ENCODE measurements at places on chromosomes 7 and 10.

GRCh38 chr10:61262486-61263261, 190.5 kb downstream of the TMEM26 start:
- DNase-seq: no peak

DNA sequence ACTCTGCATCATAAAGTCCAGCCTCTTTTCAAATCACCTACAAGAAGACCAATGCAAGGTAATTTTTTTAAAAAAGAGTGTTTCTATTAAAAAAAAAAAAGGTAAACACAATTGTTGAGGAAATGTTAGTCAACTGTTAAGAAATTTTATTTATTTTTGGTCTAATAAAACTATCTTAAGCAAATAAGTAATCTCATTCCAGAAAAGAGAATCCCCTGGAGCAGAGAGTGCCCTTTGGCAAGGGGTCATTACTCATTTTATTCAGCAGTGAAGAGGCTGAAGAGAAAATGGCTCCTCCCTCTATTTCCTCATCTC, 63.4 kb upstream of the GSDME start:
- no peak for DNase-seq

- no peak for DNase-seq
Measured at GRCh38 chr7:81488210-81488609, 281.6 kb downstream of the HGF start.

- DNase-seq: no peak
Measured at GRCh38 chr7:22397981-22398380, 41.0 kb upstream of the RAPGEF5 start.

DNA sequence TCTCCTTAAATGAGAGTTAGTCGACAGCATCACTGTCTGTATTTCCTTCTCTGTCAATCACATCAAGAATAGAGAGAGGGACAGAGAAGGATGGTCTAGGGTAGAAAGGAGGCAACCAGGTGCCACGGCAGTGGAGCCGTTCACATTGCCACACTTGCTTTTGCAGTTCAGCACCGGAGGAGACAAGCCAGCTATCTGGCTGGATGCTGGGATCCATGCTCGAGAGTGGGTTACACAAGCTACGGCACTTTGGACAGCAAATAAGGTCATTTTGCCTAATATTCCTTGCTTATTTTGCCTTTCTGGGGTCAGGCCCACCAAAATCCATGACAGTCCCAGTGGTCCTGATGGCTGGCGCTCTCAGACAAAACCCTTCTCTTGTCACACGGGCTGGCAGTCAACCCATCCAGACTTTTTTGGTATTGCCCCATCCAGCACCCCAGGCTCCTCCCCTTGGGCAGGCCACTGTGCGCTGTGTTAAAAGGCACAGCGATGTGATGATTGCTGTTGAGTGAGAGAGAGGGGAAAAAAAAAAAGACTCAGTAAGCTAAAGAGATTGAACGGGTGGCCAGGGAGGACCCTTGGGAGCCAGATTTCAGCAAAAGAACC, 8.4 kb downstream of the CPA2 start:
- DNase-seq: no peak

GRCh38 chr7:132557489-132558044, 18.7 kb downstream of the PLXNA4 start:
- no peak for DNase-seq

DNA sequence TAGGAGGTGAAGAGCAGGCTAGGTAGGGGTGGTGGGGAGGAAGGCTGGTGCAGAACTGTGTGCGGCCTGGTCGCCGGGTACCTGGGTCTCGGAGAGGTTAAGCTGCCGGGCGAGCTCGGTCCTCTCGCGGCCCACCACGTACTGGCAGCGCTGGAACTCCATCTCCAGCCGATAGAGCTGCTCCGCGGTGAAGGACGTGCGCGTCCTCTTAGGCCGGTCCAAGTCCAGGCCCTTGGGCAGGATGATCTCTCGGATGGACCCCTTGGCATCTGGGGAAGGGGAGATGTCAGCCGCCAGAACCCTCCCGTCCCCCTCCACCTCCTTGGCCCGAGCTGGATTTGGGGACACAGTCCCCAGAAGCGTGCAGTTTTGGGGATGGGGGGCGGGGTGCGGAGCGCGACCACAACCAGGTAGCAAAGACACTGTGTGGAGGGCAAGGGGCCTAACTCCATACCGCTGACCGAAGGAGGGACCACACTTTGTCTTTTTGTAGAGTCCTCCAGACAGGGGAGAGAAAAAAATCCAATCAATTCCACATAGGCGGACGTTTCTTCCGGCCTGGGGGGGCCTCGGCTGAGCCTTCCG, 1.6 kb downstream of the VAX1 start:
- no peak for DNase-seq

- DNase-seq: no peak
Measured at GRCh38 chr7:155649588-155649987, 5.1 kb downstream of the RBM33 start.

DNA sequence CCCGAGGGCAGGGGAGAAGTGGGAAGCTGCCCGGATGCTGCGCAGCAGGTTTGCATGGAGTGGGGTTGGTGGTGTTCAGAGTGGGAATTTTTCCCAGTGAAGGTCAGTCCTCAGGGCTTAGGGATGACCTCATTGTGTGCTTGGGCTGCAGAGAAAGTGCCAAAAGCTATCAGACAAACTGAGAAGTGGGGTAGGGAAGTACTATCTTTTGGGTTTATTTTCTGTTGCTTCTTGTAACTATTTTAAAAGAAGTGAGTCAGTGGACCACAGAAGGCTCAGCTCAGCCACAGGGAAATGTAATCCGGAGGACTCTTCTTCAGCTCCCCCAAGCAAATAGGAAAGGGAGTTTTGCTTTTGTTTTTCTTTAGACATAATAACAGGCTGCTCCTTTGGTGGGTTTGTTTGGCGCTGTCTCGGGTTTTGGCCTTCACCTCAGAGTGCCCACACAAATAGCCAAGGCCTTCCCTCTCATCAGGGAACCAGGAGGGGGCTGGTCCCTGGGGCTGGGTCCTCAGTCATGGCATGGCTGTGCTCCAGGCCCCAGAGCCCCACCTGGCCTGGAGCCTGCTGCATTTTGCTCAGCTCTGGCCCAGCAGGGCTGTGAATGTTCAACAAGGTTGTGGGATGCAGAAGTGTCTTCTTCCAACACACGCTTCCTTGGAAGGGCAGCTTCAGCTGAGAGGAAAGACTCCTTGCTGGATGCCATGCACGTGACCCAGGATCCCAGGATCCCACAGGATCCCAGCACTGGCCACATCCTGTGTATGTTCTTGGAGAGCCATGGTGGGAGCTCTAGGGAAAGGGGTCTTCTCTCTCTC, 5.4 kb upstream of the FAM170B start:
- no peak for DNase-seq

DNA sequence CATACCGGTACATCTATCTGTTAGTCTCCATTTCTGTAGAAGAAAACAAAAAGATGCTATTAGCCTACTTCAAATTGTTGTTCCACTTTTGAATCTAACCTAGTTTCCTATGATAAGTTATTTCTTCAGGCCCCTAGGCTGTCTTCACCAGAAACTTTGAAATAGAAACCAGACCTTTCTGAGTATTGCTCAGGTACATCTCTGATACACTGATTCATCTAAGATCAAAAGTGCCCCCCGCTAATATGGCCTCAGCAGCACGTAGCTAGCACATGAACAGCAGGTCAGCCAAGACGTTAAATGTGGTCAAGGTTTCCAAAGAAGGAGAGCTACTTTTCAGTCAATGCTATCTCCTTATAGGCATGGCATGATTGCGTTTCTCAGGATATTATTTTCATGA, 23.6 kb downstream of the CTAGE6 start:
- no peak for DNase-seq

DNA sequence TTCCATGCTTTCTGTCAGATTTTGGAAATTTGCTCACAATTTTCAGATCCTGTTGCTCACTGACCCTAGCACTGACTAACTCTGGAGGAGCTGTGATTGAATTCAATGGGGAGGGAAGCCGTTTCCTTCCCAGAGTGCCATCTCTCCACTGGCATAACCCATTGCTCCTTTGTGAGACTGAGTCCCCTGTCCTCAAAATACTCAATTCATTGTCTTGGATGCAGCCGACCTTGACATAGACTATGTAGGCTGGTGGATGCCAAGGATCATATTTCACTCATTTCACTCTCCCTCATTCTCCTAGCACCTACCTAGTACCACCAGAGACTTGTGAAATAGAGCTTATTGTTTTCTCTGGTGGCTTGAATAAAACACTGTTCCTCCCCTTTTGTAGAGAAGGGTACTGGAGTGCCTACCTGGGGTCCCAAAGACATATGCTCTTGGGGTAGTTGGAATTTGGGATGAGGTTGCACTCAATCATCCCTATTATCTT, 511.3 kb upstream of the ZMIZ1 start:
- no peak for DNase-seq

DNA sequence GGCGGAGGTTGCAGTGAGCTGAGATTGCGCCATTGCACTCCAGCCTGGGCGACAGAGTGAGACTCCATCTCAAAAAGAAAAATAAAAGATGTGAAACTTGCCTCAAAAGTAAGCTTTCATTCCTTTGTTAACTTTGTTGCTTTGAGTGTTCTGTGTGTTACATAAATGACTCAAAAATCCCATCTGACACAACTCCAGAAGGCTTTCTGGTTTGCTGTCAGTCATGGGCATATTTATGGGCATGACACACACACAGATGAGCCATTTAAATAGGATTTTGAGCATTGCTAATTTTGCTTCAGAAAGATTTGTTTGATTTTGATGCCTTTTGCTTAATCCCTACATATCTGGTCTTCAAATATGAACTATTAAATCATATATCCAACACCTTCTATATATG, 82.6 kb downstream of the CACNB2 start:
- no peak for DNase-seq

DNA sequence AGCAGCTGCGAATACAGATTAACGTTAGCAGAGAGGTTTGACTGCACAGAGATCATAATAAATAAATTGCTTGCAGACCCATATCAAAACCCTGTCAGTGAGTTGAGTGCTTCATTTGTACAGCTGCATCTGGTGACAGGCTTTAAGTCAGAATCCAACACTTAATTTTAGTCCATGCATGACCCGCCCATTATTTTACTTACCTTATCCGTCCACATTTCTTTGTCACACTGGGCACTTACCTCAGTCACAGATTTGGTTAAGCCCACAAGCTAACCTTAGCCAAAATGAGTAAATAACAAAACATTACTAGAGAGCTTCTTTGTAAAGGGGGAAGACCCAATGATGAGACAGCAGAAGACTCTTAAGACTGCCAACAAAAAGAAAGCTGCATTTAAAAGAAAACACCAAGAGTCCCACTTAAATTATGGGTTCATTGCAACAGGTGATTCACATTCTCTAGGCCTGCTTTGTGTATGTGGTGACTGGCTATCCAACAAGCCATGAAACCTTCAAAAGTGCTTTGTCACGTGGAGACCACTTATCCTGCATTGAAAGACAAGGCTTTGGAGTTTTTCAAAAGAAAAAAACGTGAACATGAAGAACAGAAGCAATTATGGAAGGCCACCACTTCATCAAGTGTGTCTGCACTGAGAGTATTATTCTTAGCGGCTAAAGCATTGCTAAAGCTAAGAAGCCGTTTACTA, 32.2 kb downstream of the PHTF2 start:
- no peak for DNase-seq

DNA sequence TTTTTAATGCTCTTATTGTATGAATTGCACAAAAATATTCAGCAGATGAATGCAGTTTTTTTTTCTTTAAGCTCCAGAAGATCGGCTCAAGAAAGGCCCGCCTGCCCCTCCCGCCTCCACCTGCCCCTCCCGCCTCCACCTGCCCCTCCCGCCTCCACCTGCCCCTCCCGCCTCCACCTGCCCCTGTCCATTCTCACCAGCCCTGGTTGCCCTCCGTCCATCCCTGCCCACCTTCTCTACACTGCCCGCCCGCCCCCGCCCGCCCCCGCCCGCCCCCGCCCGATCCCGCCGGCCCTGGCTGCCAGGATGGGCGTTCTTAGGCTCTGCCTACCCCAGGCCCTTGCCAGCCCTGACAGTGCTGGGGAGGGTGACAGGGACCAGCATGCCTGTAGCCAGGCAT, 67.4 kb downstream of the GLRX3 start:
- DNase-seq: no peak

DNA sequence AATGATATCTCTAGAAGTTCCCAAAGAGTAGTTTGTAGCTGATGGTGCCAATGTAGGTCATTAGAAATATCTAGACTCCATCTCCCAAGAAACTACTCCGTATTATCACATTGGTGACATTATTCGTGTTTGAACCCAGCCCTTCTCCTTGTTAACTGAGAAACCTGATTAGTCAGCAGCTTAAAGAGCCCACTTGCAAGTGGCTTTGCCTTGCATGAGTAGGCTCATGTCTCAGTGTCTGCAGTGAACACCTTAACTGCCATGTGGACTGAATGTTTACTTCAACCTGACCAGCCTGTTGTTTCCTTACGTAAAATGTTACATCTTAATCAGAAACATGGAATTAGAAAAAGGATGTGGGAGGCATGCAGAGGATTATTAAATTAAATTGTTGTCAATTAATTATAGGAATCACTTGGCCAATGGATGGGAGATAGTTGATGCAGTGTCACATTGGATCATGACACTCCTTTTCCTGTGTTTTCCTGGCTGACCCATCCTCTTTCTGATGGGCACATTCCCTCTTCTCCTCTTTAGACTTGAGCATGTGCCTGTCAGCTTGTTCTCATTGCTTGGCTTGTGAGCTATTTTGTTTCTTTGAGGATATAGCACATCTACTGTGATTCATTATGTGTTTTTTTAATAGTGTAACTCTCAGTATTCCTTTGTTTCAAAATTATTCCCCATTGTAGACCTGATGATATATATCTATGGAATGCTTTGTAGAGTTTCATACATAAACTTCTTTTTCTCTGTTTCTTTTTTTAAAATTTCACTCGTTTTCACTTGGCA, 18.0 kb downstream of the STARD3NL start:
- no peak for DNase-seq

- DNase-seq: peak; percentile 65
Measured at GRCh38 chr7:4650433-4651047, 31.6 kb upstream of the FOXK1 start.

- no peak for DNase-seq
Measured at GRCh38 chr7:74066626-74067025, 17.0 kb upstream of the LIMK1 start.

- no peak for DNase-seq
Measured at GRCh38 chr10:124994573-124995473, 52.9 kb downstream of the ZRANB1 start.

DNA sequence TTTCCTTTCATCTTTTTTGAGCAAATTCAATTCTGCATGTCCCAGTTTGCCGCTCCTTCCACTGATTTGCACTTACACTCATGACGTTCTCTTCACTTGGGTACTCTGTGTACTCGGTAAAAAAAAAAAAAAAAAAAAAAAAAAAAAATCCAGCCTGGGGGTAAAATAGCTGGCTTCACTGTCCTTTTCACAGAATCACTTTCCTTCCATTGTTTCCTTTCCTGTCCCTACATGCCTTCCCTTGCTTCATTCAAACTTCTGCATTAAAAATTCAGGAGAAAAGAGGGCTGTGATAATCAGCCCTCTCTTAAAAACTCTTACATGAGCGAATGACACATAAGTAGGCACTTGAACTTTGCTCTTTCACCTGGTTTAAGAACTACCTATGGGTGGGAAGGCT, 8.7 kb downstream of the ANKRD1 start:
- DNase-seq: no peak

DNA sequence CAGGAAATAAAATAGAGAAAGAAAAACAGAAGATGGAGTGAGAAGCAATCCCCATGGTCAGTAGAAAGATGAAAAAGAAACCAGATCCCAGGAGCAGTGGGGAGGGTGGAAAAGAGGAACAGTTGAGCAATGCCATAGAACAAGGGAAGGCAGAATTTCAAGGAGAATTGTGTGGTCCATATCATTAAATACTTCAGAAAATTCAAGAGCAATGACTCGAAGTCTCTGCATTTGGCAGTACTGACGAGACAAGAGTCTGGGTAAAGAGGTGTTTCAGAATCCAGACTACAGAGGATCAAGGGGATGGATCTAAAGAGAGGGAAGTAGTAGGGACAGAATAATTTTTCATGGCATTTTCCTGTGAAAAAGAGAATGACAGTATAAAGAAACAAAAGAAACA, 512.6 kb downstream of the PHTF2 start:
- DNase-seq: no peak
